ENCODE measurements at places on chromosomes 6 and 20.

- no peak for DNase-seq
Measured at GRCh38 chr6:44084231-44085014, 42.8 kb downstream of the MRPL14 start.

DNA sequence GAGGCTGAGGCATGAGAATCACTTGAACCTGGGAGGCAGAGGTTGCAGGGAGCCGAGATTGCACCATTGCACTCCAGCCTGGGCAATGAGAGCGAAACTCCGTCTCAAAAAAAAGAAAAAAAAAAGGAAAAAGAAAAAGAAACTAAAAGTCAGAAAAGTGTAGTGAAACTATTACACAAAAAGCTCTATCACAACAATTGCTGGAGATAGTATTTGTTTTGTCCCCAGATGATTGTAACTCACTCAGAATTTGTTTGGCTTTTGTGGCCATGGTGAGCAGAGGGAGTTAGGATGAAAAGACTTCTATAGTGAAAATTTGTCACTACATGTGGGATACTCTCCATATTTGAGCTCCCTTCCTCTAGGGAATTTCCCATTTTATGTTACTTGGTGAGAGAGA is 5.2 kb upstream of the GOPC start:
- no peak for DNase-seq

GRCh38 chr6:42387336-42387735 is 64.4 kb downstream of the TRERF1 start:
- DNase-seq, result no peak

DNA sequence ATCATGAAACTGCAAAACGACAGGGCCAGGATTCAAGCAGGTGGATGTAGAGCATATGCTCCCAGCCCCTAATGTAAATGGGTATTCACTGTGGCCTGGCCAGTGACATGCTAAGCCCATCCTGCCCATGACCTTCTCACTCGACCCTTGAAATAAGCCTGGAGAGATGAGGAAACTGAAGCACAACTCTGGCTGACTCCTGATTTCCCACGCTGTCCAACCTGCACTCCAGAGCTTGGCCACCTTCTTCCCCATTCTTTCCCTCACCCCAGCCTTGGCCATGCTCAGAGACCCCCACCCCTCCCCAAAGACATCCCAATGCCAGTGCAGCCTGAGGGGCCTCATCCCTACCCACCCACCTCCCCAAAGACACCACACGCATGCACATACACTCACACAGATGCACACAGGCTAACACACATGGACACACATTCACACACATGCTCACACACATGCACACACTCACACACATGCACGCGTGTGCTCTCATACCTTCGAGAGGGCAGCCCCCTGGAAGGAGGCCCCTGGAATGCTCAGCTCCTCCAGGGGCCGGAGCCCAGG is 12.4 kb downstream of the TFEB start:
- DNase-seq, result no peak

- DNase-seq, result no peak
Measured at GRCh38 chr20:47276851-47277534, 79.5 kb downstream of the ZMYND8 start.

GRCh38 chr6:56914798-56915658 is 39.9 kb upstream of the BEND6 start:
- DNase-seq, result no peak

DNA sequence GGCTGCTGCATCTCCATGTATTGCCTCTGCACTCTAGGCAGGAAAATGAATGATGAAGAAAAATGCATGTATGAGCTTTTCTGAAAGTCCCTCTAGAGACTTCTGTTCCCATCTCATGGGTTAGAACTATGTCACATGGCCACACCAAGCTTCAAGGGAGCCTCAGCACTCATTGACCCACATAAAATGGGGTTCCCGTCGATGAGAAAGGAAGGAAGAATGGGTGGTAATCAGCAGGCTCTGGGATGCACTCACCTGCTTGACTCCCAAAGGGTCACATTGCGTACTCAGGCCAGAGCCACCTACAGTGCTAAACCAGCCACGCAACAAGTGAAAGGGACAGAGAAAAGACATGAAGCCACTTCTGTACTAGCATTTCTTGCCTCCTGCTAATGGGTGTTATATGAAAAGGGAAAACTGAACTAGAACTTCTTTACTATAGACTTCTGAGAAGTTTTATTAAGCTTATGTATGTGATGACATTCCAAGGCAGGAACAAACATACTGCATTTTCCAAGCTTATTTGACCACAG is 95.8 kb upstream of the GCM1 start:
- no peak for DNase-seq

- DNase-seq, result no peak
Measured at GRCh38 chr20:62782149-62782892, 14.0 kb upstream of the MRGBP start.
